ENCODE measurements at places on chromosomes 6 and 20.

- DNase-seq, result no peak
Measured at GRCh38 chr6:6176586-6177228, 143.8 kb downstream of the F13A1 start.

DNA sequence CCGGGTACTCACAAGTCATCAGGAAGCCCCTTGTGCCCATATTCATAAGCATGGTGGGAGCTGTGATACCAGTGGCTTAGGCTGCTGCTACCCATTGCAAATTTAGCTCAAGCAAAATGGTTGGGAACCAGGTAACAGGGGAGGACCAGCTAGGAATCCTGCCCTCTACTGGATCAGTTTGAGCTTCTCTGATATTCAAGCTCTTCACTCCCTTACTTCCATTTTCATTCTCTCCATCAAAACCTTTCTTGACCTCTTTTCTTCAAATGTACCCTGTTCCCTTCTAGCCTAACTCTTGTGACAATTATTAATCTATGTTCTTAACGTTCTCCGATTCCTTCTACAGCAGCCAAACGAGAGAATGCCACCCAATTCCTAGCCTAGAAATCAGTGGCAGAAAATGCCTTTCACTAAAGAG, 9.7 kb downstream of the NOL7 start:
- peak; percentile 39 for DNase-seq

GRCh38 chr6:147870506-147871110, 362.1 kb downstream of the SAMD5 start:
- DNase-seq, result no peak

GRCh38 chr6:101986476-101986875, 593.0 kb downstream of the GRIK2 start:
- DNase-seq, result no peak

- DNase-seq, result no peak
Measured at GRCh38 chr6:111845441-111845871, 27.8 kb downstream of the FYN start.

DNA sequence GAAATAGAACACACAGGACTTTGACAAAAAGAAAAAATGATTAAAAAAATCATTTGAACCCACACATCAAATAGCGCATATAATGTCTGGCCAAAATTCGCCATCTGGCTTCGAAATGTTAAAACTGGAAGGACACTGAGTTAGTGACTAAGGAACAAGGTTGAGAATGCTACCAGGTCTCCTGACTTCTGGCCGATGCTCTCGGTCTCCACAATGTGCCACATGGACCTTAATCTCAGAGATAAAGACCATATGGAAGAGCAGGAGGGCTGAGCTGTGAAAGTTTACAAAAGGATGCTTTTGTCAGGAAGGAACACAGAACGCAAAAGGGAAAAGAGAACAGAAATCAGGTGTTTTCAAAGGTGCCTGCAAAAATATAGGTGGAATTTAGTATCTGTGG, 54.7 kb downstream of the FAXC start:
- DNase-seq, result no peak

DNA sequence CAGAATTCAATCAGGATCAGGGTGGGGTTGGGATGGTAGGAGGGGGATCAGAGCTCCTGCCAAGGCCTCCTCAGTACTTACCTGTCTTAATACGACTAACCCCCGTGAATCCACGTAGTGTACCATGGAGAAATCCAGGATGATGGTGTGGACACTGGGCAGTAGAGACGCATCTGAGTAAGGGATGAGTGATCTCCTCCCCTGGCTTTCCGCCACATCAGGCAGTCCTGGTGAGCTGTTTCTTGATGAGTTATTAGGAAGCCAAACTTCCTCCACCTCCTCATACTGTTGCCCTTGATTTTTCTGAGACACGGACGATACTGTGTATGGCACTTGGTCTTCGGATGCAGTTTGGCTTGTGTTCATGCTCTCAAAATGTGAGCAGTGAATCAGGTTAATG, 34.2 kb upstream of the SRPK1 start:
- DNase-seq, result no peak

- DNase-seq, result no peak
Measured at GRCh38 chr6:3775386-3775785, 23.9 kb upstream of the PXDC1 start.

DNA sequence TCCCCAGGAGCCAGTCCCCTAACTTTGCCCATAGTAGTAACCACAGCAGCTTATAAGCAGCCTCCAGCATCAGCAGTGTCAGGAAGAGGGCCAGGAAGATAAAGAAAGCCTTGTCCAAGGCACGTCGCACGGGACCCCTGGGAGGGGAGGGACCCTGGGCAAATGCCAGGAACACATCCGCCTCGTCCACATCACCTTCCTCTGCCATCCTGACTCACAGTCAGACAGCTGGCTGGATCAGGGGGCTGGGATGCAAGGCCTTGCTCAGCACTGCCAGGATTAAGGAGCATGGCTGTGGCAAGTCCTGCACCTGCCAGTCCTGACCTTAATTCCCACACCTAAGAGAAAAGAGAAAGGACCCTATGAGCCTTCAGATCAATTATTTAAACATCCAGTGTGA, 11.5 kb upstream of the ZBTB22 start:
- no peak for DNase-seq

DNA sequence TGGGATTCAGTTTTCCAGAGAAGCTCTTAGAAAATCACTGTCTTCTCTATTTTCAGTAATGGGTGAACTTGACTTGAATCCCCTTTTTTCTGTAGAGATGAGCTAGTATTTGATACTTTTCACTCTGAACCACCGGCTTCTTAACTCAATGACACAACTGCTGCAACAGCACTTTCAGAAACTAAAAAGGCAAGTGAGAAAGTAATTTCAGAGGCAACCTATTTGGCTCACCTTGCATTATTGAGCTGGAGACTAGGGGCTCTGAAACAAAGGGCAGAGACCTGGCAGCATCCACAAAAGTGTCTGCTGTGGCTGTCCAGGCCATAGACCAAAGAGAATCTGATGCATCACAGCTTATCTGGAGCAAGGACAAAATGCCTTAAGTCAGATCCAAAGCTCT, 289.8 kb upstream of the IRAK1BP1 start:
- no peak for DNase-seq

- DNase-seq, result no peak
Measured at GRCh38 chr6:21457647-21458046, 135.9 kb upstream of the SOX4 start.

DNA sequence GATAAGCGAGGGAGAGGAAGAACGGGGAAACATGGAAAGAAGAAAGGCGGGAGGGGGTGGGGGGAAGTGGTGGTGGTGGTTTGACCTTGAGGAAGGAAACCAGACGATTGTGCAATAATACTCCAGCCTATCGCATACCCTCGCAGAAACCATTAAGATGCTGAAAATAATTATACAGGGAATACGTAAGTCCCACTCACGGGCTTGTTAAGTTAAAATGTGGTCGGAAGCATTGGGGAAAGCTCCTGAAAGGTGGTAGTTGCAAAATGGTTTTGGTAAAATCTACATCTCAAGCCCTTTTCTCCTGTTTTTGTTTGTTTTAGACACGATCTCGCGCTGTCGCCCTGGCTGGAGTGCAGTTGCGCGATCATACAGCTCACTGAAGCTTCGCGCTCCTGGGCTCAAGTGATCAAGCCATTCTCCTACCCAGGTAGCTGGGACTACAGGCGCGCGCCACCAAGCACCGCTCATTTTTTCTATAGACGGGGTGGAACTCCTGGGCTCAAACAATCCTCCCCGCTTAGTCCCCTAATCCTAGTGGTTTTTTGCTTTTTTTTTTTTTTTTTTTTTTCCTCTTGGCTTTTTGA, 128.9 kb upstream of the ZNF184 start:
- peak; percentile 77 for DNase-seq

DNA sequence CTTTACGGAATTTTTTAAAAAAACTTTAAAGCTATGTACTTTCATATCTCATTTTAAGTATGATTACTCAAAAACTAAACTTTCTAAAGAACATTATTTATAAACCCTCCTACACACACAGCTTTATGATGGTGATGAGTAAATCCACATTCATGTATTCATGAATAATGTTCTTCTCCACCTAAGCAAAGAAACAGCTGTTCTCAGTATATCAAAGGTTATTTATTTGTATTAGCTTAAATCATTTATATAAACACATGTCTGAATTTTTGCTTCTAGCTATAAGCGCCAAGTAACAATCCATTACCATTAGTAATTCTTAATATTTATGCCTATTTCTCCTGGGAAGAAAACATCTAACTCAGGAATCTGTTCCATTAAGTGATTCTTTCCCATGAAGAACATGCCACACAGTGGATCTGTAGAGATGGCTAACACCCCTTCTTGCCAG, 63.3 kb downstream of the SMLR1 start:
- peak; percentile 60 for DNase-seq

DNA sequence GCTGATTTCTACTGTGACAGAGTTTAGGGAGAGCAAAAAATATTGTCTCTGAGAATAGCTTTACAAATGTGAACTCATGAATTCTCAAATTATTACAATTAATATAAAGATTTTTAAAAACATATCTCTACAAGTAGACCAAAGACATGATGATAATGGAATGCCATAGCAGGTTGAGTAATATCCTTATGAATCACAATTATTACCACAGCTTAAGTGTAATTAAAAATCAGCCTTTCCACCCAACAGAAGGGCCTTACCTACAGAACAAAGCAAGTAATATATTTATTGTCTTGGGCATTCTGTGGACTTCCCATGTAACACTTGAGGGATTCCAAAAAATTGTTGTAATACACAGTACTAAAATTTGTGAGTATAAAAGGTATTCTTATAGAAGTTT, 1099.6 kb upstream of the GJE1 start:
- no peak for DNase-seq

GRCh38 chr6:13452346-13453117, 34.9 kb downstream of the GFOD1 start:
- no peak for DNase-seq

DNA sequence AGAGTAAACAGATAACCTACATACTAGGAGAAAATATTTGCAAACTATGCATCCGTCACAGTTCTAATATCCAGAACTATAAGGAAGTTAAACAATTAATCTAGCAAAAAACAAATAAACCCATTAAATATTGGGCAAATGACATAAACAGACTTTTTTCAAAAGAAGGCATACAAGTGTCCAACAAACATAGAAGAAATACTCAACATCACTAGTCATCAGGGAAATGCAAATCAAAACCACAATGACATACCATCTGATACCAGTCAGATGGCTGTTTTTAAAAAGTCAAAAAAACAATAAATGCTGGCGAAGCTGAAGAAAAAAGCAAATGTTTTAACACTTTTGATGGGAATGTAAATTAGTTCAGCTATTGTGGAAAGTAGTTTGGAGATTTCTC, 1117.7 kb upstream of the MAP3K7 start:
- DNase-seq, result no peak

GRCh38 chr6:132525866-132526265, 12.2 kb upstream of the TAAR9 start:
- DNase-seq, result no peak

DNA sequence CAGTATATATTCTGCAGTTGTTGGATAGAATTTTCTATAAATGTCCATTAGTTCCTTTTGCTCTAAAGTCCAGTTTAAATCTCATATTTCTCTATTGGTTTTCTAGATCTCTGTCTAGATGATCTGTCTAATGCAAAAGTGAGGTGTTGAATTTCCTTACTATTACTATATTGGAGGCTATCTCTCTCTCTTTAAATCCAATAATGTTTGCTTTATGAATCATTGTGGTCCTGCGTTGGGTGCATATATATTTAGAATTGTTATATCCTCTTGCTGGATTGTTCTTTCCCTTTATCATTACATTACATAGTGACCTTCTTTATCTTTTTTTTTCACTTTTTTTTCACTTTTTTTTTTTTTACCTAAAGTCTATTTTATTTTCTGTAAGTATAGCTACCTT, 208.5 kb upstream of the ASCC3 start:
- no peak for DNase-seq

DNA sequence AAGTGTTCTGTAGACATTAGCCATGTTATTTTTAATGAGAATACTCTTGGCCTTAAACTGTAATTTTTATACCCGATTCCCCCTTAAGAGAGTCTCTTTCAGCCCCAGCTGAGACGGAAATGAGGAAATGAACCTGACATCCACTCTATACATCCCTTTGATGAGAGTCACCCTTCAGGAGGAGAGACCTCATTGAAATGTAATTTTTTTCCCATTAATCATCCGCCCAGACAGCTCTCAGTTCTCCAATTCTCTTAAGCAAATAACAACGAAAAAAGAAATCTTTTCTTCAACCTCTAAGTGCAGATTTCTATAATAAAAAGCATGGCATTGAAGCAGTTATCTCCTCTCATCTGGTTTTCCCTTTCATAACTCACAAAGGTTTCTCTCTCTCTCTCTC, 243.8 kb upstream of the PMEPA1 start:
- peak; percentile 93 for DNase-seq

DNA sequence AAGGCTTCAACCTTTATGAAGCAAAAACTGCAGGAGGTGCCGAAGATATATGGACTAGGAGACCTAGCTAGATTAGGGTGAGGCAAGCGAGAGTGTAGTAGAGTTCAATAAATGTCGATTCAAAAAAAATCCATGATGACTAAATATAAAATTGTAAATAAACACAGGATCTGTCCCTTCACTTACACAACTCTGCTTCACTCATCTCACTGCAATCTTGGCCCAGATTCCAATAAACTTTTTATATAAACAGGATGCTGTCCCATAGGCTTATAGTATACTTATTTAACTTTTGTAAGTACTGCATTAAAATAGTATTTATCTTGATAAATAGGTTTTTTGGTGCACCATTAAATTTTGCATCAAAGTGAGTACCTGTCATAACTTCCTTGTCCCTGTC, 648.4 kb upstream of the NRSN1 start:
- no peak for DNase-seq

DNA sequence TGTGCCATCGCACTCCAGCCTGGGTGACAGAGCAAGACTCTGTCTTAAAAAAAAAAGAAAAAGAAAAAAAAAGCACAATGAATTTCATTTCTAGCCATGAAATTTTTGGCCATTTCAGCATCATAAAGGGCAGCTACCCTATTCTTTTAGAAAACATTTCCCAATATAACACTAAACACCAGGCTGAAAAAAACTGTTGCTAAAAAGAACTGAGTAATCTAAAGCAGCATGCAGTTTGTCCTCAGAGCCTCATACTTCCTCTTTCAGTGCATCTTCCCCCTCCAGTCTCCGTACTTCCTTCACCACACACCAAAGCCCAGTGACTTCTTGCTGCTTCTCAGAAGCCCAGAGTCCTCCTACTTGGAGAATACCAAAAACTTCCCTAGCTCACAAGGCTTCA, 5.6 kb upstream of the IFNGR1 start:
- DNase-seq, result peak; percentile 98

DNA sequence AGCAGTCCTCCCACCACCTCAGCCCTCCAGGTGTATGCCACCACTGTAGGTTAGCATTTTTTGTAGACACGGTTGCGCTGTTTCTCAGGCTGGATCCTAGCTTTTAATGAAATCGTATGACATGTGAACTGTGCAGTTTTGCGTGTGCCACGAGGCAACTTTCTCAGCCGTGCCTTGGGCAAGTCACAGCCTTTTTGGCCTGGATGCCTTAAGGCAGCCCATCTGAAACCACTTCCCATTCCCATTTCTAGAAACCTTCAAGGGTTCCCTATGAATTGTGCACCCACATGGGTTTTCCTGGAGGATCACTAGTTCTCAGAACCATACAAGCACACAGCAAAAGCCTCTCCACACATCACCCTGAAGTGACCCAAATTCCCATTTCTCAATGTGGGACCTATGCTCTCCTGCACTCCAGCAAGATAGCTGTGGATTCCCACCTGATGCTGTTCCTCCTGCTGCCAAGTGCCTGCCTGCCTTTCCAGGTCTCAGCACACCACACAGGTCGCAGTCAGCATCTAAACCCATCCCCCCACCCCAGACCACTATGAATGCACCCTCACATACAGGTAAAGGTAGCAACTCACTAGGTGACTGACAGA, 28.9 kb downstream of the SNX5 start:
- peak; percentile 47 for DNase-seq

All from MV-4-11 (cell line).